ENCODE measurements at places on chromosomes 11 and 22. TPM values are rescaled to one million over a fixed set of nuclear protein-coding genes. Genes with fewer than 3 reads are reported as not detected.

IGSF22 gene
- 2.4 TPM for polyA plus RNA-seq

DNA sequence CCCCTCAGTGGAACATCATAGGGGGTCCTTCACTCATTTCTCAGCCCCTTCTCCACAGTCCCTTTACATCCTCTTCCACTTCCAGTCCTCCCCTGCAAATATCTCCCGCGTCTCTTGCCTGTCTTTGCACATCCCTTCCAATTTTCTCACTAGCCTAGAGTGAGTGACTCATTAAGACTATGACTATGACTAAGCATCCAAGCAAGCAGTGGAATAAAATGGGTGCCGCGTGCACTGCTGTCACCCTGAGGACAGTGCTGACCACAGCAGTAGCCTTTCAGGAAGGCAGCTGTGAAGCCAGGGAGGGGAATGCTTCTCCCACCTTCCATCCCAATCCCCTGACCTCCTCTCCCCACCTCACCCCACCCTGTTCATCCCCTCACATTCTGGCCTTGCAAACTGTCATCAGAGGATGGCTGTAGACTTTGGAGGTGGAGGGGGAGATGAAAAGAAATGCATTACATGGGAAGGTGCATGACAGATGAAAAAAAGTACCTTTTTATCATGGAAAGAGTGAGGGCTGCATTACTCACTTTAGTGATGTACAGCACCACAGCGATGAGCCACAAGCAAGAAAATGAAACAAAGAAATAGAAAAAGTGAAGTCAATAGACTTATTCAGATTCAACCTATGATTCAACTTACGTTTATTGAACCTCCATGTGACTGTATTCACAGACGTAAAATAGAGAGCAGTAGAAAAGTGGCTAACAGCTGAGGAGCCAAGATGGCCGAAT lies 948.2 kb downstream of the NTM start:
- no peak for DNase-seq

GLYATL1 gene
- polyA plus RNA-seq: not detected

- DNase-seq: peak; percentile 65
Measured at GRCh38 chr11:59822989-59823566, 12.5 kb upstream of the MRPL16 start.

DNA sequence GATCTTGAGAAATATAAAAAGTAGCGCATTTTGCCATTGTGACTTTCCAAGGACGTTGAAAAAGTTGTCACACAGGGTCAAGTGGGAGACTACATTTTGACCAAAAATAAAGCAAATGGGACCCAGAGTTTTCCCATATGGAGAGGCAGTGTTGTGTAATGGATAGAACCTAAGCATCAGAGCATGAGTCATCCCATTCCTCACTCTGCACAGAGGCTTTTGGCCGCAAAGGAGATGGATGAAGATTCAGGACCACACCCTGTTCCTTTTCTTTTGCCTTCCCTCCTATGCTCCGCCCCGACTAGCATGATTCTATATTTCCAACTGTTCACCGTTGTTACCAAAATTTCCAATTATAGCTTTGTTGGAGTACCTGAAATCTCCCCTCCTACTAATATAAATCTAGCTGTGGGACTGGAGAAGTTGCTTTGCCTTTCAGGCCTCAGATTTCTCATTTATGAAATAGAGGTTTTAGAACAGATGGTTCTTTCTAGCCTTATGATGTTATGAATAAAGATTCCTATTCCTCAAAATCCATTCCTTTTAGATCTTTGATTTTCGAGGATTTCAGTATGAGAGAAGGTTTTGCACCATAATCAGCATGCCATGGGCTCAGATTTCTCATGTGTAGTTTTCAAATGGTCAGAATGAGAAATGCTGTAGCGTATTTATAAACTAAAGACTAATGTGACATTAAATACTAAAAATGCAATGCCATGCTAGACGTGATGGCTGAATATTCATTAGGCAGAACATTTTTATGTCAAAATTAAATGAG lies 921.9 kb upstream of the TENM4 start:
- DNase-seq: no peak
